Nephron progenitor cell (in vitro differentiated cells): ENCODE measurements at places on chromosomes 7 and 10.
A peak's percentile ranks its signal among the peaks of the same experiment; 100 is the strongest.

DNA sequence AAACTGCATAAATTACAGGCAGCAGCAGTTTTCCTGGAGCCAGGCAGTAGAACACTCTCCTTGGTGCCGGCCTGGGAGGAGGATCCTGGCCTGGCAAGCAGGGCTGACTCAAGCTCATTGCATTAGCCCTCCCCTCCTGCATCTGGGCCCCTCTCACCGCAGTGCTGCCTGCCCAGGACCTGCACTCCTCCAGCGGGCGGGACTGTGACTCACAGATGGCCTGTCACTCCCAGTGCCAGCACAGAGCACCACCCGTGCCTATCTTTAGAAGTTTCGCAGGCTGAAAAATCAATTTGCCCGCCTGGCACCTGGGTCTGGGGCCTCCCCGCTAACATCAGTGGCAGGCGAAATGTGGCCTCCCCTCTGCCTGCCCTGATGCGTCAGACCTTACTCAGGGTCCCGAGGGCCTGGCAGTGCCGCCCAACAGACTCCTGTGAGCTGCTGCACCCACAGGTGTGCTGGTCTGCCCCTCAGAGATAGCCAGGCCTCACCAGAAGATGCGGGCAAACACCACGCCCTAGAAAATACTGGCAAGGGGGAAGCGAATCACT lies 123.8 kb downstream of the KCNMA1 start:
- peak; percentile 62 for DNase-seq

DNA sequence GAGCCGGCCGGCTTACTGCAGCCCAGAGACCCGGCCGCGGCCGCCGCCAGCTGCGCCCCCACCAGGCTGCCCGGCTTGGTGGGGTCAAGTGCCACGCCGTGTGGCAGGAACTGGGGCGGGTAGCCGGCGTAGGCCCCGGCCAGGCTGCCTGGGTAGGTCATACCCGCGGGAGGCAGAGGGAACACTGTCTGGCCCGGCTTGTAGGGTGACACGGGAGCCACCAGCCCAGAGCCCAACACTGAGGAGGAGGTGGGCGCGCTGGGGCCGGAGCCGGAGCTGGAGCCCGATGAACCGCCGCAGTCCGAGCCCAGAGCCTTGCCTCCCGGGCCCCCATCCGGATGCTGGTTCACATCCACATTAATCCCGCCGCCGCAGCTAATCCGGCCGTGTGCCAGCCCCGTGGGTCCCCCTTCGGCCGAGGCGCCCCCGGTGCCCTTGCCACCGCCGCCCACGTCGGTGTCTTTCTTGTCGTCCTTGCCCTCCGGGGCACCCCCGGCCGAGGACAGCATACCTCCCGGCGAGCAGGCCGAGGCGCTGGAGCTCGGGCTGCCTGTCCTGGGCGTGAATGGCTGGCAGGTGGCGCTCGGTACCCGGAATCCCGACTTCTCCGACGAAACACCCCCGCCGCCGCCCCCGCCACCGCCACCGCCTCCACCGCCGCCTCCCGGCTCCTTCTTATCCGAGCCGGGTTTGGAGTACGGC lies 2.0 kb downstream of the ZNF503 start:
- peak; percentile 75 for DNase-seq

DNA sequence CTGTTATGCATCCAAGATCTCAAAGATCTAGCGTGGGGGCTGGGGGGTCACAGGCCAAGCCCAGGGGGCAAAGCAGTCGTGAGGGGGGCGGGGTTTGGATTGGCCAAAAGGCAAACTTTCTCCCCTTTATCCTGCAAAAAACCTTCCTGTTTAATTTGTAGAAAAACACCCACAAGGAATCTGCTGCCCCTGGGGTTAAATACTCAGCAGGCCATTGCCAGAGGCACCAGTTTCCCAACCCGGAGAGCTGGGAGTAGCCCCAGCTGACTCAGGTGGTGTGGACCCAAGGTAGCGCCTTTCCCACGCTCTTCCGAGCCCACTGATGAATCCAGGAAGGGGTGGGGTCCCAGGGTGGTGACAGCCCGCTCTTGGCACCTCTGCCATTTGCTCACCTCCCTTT lies 21.4 kb downstream of the KCP start:
- no peak for DNase-seq

DNA sequence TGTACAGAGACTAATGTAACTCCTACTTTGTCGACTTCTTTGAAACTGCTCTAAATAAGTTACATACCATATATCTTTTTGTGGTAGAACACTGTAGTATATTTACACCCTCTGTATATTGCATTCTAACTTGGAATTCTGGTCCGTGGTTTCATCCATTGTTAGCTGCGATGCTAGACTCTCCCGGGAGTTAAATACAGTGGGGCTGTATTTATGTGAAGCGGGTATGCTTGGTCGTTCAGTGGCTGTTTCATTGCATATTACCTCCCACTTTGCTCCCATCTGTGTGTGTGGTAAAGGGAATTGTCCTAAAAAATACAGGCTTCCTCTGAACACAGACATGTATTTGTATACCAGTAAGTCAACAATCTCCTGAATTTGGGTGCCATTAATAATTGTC lies 231.1 kb downstream of the SLC25A13 start:
- DNase-seq = no peak

GRCh38 chr7:142460402-142461117 lies 202.7 kb upstream of the PRSS58 start:
- no peak for DNase-seq

DNA sequence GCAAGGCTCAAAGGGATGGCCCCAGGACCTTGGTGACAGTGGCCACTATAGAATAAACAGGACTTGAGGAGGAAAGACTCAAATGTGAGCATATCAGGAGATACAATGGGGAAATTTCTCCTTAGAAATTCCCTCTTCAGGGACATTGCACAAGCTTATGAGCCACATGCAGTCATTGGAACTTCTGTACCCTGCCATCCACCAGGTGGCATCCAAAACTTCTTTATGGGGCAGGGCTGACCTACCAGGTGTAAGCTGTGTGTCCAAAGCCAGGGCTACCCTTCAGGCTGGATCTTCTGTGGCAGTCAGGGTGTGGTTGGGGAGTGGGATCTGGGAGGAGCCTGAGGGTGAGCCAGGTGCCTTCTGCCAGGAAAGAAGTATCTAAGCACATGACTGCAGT lies 36.6 kb upstream of the LRRC18 start:
- no peak for DNase-seq

DNA sequence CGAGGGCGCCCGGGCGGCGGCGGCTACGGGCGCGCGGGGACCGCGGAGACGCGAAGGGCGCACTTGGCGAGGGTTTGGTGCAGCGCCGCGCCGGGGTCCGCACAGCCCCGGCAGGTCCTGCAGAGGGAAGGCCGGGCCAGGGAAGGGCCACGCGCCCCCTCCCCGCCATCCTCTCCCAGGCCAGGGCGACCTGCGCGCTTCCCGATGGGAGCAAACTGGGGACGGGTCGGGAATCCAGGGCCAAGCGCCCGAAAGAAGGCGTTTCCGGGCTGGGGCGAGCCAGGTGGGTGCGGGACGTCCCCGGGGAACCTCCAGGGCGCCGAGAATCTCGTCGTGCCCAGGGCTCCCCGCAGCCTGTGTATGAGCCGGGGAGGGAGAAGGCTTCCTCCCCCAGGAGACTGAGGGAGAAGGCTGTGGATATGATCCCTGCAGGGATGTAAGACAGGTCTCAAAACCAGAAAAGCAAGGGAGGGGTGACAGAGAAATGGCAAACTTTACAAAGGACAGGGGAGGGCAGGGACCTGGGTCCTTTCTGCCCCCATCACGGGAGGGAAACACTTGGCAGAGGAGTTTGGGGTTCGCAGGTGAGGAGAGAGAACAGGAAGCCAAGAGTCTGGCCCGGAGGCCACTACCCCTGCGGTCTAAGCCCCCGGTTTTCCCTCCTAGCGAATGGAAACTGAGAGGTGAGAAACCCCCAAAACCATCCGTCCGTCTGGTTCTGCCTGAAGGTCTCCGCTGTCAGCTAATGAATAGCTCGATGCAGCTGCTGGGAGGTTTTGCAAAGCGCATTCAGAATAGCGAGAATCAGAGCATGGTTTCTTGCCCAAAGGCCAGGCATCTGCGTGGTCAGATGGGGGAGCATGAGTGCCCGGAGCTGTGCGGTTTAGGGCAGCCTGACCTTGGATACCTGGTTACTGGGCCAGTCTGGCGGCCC lies 674 bp downstream of the AMZ1 start:
- DNase-seq = peak; percentile 41

- DNase-seq = no peak
These were observed 8.8 kb downstream of the INPP5F start for GRCh38 chr10:119734396-119735332.

DNA sequence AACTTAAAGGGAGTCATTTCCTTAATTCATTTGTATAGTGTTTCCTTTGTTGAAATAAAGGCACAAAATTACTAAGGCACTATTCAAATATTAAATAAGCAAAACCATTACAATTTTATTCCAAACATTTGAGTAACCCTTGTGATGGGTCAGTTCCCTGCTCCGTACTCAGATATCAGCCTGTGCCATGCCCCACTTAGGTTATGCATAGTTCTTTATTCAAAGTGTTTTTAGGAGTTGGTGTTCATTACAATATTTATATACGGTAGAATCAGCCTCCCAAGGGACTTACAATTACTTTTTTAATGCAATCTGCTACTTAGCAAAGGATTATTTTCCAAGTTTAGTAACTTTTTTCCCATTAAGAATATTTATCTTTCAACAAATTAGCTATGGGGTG lies 119.3 kb upstream of the SEMA3D start:
- DNase-seq = no peak

- DNase-seq = peak; percentile 70
These were observed 49.8 kb downstream of the PAXIP1 start for GRCh38 chr7:154953006-154953684.

DNA sequence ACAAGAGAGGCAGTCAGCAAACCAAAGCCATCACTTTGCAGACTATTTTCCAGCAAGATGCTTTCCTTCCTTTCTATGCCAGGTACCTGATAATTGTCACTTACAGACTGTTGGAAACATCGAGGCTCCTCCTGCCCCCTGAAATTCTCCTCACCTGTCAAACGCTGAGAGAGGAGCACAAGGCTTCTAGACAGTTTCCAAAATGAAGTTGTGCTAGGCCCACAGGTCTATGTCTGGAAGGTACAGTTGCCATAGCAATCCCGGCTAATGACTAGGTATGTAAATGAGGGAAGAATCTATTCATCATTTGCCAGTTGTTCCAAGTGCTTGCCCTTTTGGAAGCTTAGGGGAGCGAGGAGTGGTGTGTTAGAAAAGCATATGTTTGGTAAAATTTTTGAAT lies 334.4 kb downstream of the CALN1 start:
- no peak for DNase-seq

GRCh38 chr10:10589540-10590303 lies 427.9 kb upstream of the CELF2 start:
- no peak for DNase-seq

DNA sequence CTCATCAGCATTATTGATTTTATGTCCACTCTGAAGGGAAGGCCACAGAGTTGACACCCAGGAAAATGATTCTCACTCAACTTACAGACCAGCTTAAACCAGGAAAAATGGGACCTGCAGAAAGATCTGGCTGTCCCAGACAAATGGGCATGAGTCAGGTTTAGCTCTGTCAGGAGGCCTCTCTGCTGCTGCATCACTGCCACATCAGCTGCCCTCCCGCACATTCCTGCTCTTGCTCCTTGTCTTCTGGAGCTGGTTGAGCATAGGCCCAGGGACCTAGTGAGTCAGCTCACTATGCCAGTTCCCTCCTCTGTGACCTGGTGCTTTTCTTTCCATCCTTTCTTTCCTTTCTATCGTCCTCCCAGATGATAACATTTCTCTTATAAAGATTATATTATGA lies 18.8 kb upstream of the SMNDC1 start:
- DNase-seq = no peak

GRCh38 chr10:133375357-133376115 lies 2.4 kb upstream of the ECHS1 start:
- no peak for DNase-seq

GRCh38 chr10:122344741-122345258 lies 29.7 kb upstream of the PLEKHA1 start:
- DNase-seq = no peak

DNA sequence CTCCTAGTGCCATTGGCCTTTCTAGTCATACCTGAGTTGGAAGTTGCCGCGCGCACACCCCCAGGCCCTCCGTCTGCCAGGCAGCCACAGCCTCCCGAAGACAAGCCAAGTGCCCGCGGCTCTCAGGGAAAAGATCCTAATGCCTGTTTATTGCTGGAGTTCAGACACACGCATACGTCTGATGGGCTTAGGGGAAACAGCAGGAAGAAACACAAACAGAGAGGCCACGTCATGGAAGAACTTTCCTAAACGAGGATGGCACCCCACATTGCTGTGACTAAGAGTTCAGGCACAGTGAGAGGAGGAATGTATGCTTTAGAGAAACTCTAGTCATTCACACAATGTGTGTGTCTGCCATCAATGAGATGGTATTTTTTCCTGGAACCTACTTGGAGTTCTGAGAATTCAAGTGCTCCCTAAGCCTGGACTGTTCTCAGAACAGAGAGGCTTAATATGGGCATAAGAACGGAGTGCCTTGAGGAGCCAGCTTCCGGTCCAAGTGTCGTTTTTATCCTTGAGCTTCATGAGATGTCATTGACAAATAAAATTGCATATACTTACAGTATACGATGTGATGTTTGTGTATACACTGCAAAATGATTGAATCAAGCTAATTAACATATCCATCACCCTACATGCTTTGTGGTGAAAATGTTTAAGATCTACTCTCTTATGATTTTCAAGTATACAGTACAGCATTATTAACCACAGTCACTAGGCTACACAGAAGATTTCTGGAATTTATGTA lies 11.6 kb upstream of the RBP3 start:
- no peak for DNase-seq
